Esophagus muscularis mucosa (tissue), 4 donors: ENCODE measurements at places on chromosomes 3 and 15. TPM values are rescaled to one million over a fixed set of nuclear protein-coding genes. Genes with fewer than 3 reads are reported as not detected.

The FETUB gene
- not detected for total RNA-seq

The SLC28A2 gene
- not detected for total RNA-seq

The TICRR gene
- 0.06 TPM for total RNA-seq

The INKA1 gene
- total RNA-seq = 3.3 TPM

- no peaks in the 10 kb centered on the region for H3K36me3 ChIP-seq
- DNase-seq = no peak
- H3K4me1 ChIP-seq = peaks cover 12% of the 10 kb centered on the region
- no peaks in the 10 kb centered on the region for H3K27me3 ChIP-seq
Observed at GRCh38 chr3:136992115-136992514, 34.3 kb downstream of the IL20RB start.

GRCh38 chr15:66905954-66906353 lies 159.4 kb upstream of the SMAD3 start:
- no peaks in the 10 kb centered on the region for H3K36me3 ChIP-seq
- H3K27me3 ChIP-seq = no peaks in the 10 kb centered on the region
- no peak overlapping the region for H3K4me3 ChIP-seq
- DNase-seq = no peak

DNA sequence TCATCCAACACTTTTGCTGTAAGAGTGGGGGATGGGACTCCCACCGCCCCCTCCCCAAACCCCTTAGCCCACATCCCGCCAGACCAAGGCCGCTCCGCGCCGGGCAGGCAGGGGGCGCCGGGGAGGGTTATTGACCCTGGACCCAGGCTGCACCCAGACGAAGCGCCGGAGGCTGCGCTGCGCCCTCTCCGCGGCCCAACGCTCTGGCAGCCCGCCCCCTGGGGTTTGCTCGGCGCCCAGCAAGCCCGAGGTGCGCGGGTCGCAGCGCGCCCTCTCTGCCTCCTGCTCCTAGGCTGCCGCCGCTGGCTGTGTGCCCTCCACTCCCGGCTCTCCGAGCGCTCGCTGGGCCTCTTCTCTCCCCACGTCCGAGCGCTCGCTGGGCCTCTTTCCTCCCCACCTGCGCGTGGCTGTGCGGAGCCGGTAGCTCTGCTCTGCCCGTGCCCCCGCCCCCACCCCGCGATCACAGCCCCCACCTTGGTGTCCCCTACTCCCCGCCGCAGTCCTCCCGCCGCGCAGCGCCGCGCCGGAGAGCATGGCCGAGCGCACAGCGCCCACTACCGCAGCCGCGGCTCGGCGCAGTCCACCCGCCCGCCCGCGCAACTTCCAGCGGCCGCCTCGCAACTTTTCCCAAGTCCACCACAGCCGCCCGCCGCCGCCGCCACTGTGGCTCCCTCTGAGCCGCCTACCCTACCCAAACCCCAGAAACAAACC lies 1.2 kb downstream of the MECOM start:
- DNase-seq = no peak
- peak overlapping the region; percentile 76 for H3K27ac ChIP-seq
- H3K27me3 ChIP-seq = no peaks in the 10 kb centered on the region
- H3K4me1 ChIP-seq = peaks cover 64% of the 10 kb centered on the region

DNA sequence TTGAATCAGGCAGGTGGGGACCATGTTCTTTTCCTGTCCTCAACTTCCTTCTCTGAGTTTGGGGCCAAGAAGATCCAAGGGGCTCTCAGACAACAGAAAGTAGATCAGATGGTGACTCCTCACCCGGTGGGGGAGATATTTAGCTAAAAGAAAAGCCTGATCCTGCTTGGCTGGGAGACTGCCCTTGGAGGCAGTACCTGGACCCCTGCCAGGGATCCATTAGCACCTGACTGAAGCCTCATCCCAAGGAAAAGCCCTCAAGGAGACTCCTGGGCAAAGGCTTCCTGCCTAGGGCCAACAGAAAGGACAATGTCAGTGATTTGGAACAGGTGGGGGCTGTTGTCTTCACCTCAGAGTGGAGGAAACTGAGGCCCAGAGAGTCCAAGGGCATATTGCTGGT lies 33.5 kb upstream of the HHATL start:
- no peaks in the 10 kb centered on the region for H3K27me3 ChIP-seq
- no peak for DNase-seq
- no peaks in the 10 kb centered on the region for H3K4me1 ChIP-seq
- no peak overlapping the region for H3K4me3 ChIP-seq

- no peaks in the 10 kb centered on the region for H3K27me3 ChIP-seq
- no peaks in the 10 kb centered on the region for H3K36me3 ChIP-seq
- H3K27ac ChIP-seq = no peak overlapping the region
Observed at GRCh38 chr3:124467980-124468902, 262.0 kb upstream of the UMPS start.

DNA sequence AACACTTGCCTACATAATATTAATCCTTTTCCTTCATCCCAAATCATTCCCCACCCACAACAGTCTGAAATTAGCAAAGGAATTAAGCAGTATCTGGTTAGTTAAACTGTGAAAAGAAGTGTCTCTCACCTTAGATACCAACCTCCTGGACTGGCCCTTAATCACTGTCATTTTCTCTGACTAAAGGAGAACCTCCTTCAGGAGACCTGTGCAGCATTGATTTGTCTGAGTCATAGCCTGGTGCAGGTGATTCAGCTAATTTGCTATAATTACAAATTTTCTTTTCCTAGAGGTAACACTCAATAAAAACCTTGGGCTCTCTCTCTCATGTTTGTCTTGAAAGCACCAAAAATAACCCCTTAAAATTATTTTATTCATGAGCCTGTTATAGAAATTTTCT lies 279.8 kb upstream of the SEMA6D start:
- H3K4me1 ChIP-seq = peaks cover 34% of the 10 kb centered on the region
- H3K27me3 ChIP-seq = no peaks in the 10 kb centered on the region
- DNase-seq = no peak
- no peak overlapping the region for H3K4me3 ChIP-seq
- H3K27ac ChIP-seq = no peak overlapping the region
- no peaks in the 10 kb centered on the region for H3K36me3 ChIP-seq

DNA sequence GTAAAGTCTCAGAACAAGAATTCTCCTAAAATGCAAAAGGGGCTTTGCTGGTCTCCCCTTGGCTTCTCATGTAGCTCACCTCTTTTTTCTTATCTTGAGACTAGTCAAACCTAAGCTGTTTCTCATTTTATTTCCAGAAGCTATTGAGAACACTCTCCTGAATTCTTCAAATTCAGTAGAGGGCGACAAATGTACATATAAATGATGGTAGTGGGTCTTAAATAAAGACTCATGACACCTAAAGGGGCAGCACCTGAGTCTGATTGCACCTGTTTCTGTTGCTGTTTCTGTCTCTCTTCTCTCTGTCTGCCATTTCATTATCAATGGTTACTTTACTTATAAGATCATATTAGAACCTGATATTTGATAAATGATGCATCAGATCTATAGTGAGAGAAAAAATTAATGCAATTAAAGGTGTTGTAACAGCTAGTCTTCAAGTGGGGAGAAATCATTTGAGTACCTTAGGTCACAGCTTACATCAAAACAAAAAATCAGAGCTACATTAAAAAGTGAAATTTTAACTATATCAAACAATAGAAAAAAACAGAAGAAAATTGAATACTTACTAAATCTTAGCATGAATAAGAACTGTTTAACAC lies 7.0 kb downstream of the ADIPOQ start:
- H3K36me3 ChIP-seq = no peaks in the 10 kb centered on the region
- peak; percentile 12 for DNase-seq
- no peaks in the 10 kb centered on the region for H3K4me1 ChIP-seq
- no peak overlapping the region for H3K4me3 ChIP-seq

GRCh38 chr3:58633157-58633865 lies 33.3 kb downstream of the FAM3D start:
- H3K27me3 ChIP-seq = no peaks in the 10 kb centered on the region
- no peak overlapping the region for H3K27ac ChIP-seq
- no peak for DNase-seq
- H3K36me3 ChIP-seq = no peaks in the 10 kb centered on the region

DNA sequence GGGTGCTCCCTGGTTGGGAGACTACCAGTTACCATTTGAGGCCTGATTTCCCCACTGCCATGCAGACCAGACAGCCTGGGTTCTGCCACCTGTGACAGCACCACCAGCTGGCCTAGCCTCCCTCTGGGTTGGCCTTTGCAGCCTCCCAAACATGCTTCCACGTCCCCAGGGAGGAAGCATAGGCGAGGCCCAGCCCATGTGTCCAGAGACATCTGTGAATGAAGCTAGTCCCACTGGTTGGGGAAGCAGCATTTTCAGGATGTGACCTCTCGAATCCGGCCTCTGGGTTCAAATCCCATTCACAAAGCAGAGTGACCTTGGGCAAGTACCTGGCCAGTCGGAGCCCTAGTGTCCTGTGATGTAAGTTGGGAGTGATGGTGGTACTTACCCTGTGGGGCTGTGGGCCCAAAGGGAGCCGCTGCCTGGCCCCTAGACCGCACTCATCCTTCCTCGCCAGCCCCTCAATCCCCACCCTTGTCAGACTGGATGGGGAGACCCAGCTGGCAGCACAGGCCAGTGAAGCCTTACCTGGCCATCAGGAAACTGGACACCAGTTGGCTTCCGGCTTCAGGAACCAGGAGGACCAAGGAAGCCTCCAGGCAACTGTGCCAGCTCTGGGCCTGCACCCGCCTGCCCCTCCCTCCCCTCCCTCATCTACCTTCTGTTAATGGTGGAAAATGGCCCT lies 6.0 kb downstream of the KLF15 start:
- peak overlapping the region; percentile 5 for H3K27ac ChIP-seq
- peaks cover 50% of the 10 kb centered on the region for H3K36me3 ChIP-seq
- peaks cover 98% of the 10 kb centered on the region for H3K4me1 ChIP-seq
- H3K4me3 ChIP-seq = no peak overlapping the region

DNA sequence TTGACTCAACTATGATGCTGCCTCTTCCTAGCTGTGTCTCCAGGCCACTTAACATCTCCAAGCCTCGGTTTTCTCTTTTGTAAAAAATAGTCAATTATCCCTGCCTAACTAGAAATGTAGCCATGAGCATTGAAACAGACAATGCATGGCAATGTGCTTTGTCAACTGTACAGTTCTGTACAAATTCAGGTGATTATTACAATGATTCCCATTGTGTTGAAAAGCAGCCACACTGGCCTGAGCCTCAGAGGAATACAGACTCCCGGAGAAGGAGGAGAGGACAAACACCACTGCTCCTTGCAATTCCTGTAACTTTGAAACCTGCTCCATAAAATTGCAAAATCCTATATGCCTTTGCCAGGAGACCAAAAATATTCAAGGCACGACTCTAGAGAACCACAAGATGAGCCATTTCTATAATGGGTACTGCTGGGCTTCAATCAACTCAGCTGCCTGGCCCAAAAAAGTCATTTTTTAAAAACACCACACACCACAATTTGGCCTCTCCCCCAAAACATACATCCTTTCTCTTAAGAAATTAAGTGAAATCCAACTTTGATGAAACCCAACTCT lies 28.6 kb downstream of the DAPK2 start:
- no peaks in the 10 kb centered on the region for H3K36me3 ChIP-seq
- H3K4me3 ChIP-seq = no peak overlapping the region
- no peak for DNase-seq
- H3K27me3 ChIP-seq = no peaks in the 10 kb centered on the region
- H3K4me1 ChIP-seq = peaks cover 12% of the 10 kb centered on the region

DNA sequence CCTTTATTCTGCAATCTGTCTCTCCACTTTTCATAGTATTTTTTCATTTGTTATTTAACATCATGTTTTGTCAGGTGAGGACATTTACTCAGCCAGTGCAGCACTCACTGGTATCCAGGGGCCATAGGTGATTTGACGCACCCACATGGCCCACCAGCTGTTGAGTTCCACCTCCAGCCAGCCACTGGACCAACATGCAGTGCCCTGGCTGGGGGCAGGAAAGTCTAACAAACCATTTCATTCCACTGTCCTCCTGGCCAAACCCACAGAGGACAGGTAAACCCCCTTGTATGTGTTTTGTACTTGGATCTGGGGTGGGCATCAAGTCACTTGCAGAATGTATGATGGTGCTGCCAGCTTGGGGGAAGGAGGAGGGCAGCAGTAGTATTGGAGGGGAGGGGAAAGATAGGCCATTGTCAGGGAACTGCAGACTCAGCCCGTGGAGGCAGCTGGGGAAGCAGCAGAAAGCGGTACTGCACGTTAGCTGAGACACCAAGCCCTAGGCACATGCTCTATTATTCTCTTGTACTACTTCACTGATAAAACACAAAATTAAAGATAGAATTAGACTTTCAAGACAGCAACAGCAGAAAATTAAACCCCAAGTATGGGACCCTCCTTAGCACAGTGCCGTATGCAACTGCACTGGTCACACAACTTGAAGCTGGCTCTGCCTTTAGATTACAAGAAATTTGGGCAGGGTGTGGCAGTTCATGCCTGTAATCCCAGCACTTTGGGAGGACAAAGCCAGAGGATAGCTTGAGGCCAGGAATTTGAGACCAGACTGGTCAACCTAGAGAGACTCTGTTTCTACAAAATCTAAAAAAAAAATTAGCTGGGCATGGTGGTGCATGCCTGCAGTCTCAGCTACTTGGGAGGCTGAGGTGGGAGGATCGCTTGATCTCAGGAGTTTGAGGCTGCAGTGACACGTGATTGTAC lies 15.4 kb upstream of the RPL24 start:
- no peaks in the 10 kb centered on the region for H3K4me1 ChIP-seq
- H3K27me3 ChIP-seq = no peaks in the 10 kb centered on the region
- DNase-seq = no peak
- no peak overlapping the region for H3K27ac ChIP-seq

DNA sequence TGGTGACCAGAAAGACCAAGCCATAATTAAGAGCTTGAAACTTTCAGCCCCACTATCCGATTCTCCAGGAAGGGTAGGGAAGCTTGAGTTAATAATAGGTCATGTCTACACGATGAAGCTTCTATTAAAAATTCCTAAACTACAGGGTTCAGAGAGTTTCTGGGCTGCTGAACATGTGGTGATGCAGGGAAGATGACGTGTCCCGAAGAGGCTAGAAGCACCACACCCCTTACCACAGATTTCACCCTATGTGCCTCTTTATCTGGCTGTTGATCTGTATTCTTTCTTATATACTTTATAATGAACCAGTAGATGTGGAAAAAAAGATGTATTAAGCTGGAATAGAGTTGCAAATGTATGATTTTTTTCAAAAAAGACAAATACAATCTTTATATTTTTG lies 473.4 kb downstream of the NLGN1 start:
- no peak for DNase-seq
- H3K4me3 ChIP-seq = no peak overlapping the region
- H3K27ac ChIP-seq = no peak overlapping the region
- H3K4me1 ChIP-seq = no peaks in the 10 kb centered on the region
- no peaks in the 10 kb centered on the region for H3K27me3 ChIP-seq

DNA sequence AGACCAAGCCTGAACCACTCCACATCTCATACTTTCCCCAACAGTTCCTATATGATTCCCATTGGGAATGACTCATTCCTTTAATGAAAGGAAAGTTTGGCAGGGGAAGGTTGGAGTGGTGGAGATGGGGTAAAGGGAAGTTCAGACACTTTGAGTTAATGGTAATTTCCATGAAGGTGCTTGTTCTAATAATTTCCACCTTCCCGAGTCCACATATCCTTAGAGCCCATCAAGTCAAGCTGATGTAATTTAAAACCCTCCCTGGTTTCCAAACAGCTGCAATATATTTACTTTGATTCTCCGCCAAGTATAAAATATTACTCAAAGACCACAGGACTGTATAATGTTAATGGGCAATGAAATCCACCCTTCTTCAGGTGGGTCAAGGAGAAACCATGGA lies 95.0 kb upstream of the GALNT15 start:
- no peaks in the 10 kb centered on the region for H3K36me3 ChIP-seq
- no peak overlapping the region for H3K27ac ChIP-seq
- no peaks in the 10 kb centered on the region for H3K27me3 ChIP-seq
- H3K4me1 ChIP-seq = no peaks in the 10 kb centered on the region
- DNase-seq = no peak

- no peaks in the 10 kb centered on the region for H3K27me3 ChIP-seq
- H3K4me3 ChIP-seq = no peak overlapping the region
- H3K4me1 ChIP-seq = no peaks in the 10 kb centered on the region
- DNase-seq = no peak
Observed at GRCh38 chr3:68458581-68458980, 473.8 kb downstream of the TAFA4 start.
